Progenitor cell of endocrine pancreas (in vitro differentiated cells): ENCODE measurements at places on chromosomes 2 and 18. TPM values are rescaled to one million over a fixed set of nuclear protein-coding genes. Genes with fewer than 3 reads are reported as not detected.

- H3K36me3 ChIP-seq = no peaks in the 10 kb centered on the region
- H3K4me3 ChIP-seq = no peak overlapping the region
- no peaks in the 10 kb centered on the region for H3K27me3 ChIP-seq
- no peak for DNase-seq
- H3K4me1 ChIP-seq = peaks cover 3% of the 10 kb centered on the region
Measured at GRCh38 chr2:181111059-181111458, 130.7 kb downstream of the UBE2E3 start.

- H3K4me1 ChIP-seq = no peaks in the 10 kb centered on the region
- H3K27me3 ChIP-seq = peaks cover 23% of the 10 kb centered on the region
- DNase-seq = no peak
- no peaks in the 10 kb centered on the region for H3K36me3 ChIP-seq
Measured at GRCh38 chr18:13440277-13441248, 222.0 kb downstream of the LDLRAD4 start.

- no peaks in the 10 kb centered on the region for H3K36me3 ChIP-seq
- DNase-seq = no peak
- no peak overlapping the region for H3K27ac ChIP-seq
- peaks cover under 1% of the 10 kb centered on the region for H3K27me3 ChIP-seq
- peaks cover 32% of the 10 kb centered on the region for H3K4me1 ChIP-seq
Measured at GRCh38 chr18:13808294-13809042, 15.5 kb upstream of the MC5R start.

- H3K4me1 ChIP-seq = no peaks in the 10 kb centered on the region
- no peak for DNase-seq
- no peaks in the 10 kb centered on the region for H3K27me3 ChIP-seq
Measured at GRCh38 chr2:225797394-225797793, 397.9 kb downstream of the NYAP2 start.

DNA sequence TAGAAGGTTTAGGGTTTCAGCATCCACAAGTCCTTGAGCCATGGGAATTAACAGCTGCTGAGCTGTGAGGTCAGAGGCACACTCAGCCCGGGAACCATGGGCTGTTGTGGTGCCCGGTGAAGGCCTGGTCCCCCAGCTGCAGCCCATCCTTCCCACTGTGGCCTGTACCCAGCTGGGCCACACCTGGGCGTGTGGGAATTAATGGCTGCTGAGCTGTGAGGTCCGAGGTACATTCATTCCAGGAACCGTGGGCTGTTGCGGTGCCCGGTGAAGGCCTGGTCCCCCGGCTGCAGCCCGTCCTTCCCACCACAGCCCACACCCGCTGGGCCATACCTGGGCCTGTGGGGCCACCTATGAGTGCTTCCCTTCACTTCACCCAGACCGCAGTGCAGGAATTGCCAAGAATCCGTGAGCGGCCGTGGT lies 25.2 kb downstream of the TMEM18 start:
- H3K27me3 ChIP-seq = peaks cover 3% of the 10 kb centered on the region
- H3K36me3 ChIP-seq = no peaks in the 10 kb centered on the region

- peak overlapping the region; percentile 24 for H3K4me3 ChIP-seq
- no peak for DNase-seq
- peaks cover 49% of the 10 kb centered on the region for H3K4me1 ChIP-seq
- H3K36me3 ChIP-seq = peaks cover 19% of the 10 kb centered on the region
- H3K27me3 ChIP-seq = no peaks in the 10 kb centered on the region
- peak overlapping the region; percentile 90 for H3K27ac ChIP-seq
Measured at GRCh38 chr2:134448650-134449049, 194.8 kb downstream of the MGAT5 start.

DNA sequence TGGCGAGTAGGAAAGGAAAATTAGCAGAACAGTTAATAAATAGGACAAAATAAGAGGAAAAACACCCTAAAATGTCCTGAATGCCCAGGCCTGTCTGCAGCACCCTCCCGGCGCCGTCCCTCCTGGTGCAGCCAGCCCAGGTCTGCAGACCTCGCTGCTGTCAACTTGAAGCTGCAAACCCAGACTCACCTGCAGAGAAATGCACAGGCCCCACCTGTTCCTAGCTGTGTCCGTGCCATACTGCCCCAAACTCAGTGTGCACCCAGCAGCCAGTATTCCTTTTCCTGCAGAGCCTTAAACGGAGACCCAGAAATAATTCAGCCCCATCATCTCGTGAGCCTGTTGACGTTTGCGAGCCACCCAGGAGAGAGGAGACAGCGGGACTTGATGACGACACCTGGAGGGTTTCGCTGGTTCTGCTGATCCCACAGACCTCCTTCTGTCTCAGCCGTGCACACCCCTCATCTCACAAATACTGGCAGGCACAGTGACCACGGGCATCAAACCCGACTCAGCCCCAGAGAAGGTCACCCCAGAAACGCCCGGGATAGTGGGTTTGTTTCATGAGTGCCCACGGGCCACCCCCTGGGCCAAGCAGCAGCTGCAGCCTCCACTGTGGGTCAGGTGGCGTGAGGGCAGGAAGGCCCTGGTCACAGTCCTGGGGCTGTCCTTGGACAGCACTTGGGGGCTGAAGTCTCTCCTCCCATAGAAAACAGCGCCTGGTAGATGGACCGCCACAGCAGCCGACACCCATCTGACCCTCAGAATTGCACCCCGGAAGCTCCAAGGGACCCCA lies 239.5 kb upstream of the SALL3 start:
- H3K4me3 ChIP-seq = no peak overlapping the region
- peaks cover 7% of the 10 kb centered on the region for H3K4me1 ChIP-seq
- no peaks in the 10 kb centered on the region for H3K36me3 ChIP-seq
- no peak overlapping the region for H3K27ac ChIP-seq

The MC2R gene
- total RNA-seq = not detected in 2 replicates

The C2orf81 gene
- 11.3 and 13.4 TPM in 2 replicates for total RNA-seq

The ALKAL2 gene
- total RNA-seq = 0.22 and 0.42 TPM in 2 replicates

The RPRM gene
- total RNA-seq = 2.4 and 3.1 TPM in 2 replicates

The ST8SIA5 gene
- total RNA-seq = 5.3 and 6.0 TPM in 2 replicates

The COPS9 gene
- 115 and 128 TPM in 2 replicates for total RNA-seq
